ENCODE measurements at places on chromosomes 6 and 20. TPM values are rescaled to one million over a fixed set of nuclear protein-coding genes. Genes with fewer than 3 reads are reported as not detected.
A peak's percentile ranks its signal among the peaks of the same experiment; 100 is the strongest.

Gene PTGIS
- total RNA-seq, result 41.2 TPM

Gene WFDC12
- total RNA-seq, result not detected

Gene SNRPB
- 176 TPM for total RNA-seq

Gene GINS1
- 0.44 TPM for total RNA-seq

Gene PDYN
- total RNA-seq, result not detected

GRCh38 chr20:49482621-49483017 is at the start of gene KCNB1:
KCNB1 (minus strand) TSS chr20:49482668; CDS start chr20:49482480, 188 bp downstream.
- H3K4me1 ChIP-seq, result peaks cover 13% of the 10 kb centered on the region
- no peak within 1 kb of the TSS for H3K4me3 ChIP-seq
- peaks cover 8% of the 10 kb centered on the region for H3K27me3 ChIP-seq
- DNase-seq, result peak; percentile 78
- no peaks in the 10 kb centered on the region for H3K36me3 ChIP-seq

GRCh38 chr6:157610451-157610999 is 212.5 kb upstream of the SNX9 start:
- H3K27me3 ChIP-seq, result no peaks in the 10 kb centered on the region
- H3K4me1 ChIP-seq, result peaks cover 1% of the 10 kb centered on the region
- DNase-seq, result no peak
- H3K4me3 ChIP-seq, result no peak overlapping the region
- no peaks in the 10 kb centered on the region for H3K36me3 ChIP-seq
- no peak overlapping the region for H3K27ac ChIP-seq

- DNase-seq, result no peak
- no peak overlapping the region for H3K27ac ChIP-seq
- H3K36me3 ChIP-seq, result no peaks in the 10 kb centered on the region
- peaks cover 20% of the 10 kb centered on the region for H3K4me1 ChIP-seq
- H3K4me3 ChIP-seq, result no peak overlapping the region
- H3K27me3 ChIP-seq, result no peaks in the 10 kb centered on the region
Measured at GRCh38 chr6:35718375-35718736, 18.5 kb upstream of the ARMC12 start.

- peaks cover 20% of the 10 kb centered on the region for H3K4me1 ChIP-seq
- no peak overlapping the region for H3K27ac ChIP-seq
- DNase-seq, result peak; percentile 3
- peaks cover 5% of the 10 kb centered on the region for H3K36me3 ChIP-seq
Measured at GRCh38 chr20:25308671-25309394, 60.9 kb downstream of the PYGB start.

- no peak for DNase-seq
- H3K27me3 ChIP-seq, result no peaks in the 10 kb centered on the region
- H3K27ac ChIP-seq, result no peak overlapping the region
- H3K4me1 ChIP-seq, result no peaks in the 10 kb centered on the region
- H3K36me3 ChIP-seq, result no peaks in the 10 kb centered on the region
Measured at GRCh38 chr20:40540166-40540565, 148.9 kb downstream of the MAFB start.

DNA sequence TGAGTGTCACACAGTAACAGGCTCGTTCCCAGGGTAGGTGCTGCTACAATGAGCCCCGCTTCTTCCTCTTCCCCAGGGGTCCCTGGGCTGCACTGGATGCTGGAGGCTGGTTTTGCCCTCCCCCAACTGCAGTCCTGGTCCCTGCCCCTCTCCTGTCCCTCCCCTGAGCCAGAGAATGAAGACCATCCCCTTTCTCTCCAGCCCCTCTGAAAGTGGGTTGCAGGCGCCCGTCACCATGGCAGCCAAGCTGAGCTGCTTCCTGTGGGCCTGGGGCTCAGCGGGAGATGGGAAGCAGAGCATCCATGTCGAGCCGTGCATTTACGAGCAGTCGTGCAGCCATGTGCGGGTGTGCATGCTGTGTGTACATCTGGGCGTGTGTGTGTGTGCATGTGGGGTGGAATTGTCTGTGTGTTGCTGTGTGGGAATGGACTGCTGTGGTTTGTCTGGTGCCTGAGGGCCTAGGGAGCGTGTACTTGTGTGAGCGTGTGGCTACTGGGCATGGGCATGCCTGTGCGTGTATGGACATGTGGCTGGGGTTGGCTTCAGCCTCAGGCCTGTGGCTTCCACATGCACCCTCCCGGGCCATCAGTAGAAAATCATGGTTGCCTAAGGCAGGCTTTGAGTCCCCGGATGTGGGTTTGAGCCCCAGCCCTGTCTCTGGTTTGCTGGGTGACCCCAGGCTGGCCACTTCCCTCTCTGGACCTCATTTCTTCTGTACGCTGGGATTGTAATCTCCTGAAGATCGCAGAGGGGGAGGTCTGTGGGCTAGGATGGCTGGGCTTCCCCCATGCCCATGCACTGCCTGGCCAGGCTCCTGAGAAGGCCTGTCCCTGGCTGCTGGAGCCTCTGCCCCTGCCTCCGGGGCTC is 48.8 kb downstream of the SRC start:
- H3K4me3 ChIP-seq, result no peak overlapping the region
- no peak overlapping the region for H3K27ac ChIP-seq
- no peak for DNase-seq
- H3K27me3 ChIP-seq, result no peaks in the 10 kb centered on the region
- peaks cover 12% of the 10 kb centered on the region for H3K36me3 ChIP-seq

Data from thyroid gland (tissue), 4 donors.